ENCODE measurements at places on chromosomes 3 and 15.
A peak's percentile ranks its signal among the peaks of the same experiment; 100 is the strongest.

DNA sequence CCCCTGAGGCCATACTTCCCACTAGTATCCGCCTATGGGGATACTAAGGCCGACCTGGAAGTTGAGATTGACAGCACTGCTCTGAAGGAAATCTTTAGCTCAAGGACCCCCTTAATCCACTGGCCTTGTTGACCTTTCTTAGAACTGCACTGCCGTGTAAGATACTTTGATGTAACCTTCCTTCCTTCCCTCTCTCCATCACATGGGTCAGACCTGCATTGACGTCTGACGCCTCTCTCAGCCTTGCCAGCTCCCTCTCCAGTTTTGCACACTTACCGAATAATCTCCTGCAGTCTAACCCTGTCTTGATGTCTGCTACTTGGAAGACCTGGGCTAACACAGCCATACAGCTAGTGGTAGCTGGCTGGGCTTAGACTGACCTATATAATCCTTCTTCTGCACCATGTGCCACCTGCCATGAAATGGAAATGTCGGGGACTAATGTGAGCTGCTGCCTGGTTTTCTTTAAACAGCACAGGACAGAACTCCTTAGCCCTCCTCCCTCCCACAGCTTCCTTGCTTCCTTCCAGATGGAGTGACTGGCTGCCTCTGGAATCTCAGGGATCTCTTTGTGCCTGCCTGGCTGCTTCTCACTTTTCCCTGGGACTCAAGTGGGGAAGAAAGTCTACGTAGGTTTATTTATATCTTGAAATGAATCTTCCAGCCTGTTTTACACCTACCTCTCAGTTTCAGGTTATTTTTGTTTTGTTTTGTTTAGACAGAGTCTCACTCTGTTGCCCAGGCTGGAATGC is 39.2 kb upstream of the HERC1 start:
- no peaks in the 10 kb centered on the region for H3K36me3 ChIP-seq
- H3K27me3 ChIP-seq = no peaks in the 10 kb centered on the region
- no peak overlapping the region for H3K27ac ChIP-seq
- DNase-seq = no peak
- H3K4me3 ChIP-seq = no peak overlapping the region
- H3K4me1 ChIP-seq = no peaks in the 10 kb centered on the region

DNA sequence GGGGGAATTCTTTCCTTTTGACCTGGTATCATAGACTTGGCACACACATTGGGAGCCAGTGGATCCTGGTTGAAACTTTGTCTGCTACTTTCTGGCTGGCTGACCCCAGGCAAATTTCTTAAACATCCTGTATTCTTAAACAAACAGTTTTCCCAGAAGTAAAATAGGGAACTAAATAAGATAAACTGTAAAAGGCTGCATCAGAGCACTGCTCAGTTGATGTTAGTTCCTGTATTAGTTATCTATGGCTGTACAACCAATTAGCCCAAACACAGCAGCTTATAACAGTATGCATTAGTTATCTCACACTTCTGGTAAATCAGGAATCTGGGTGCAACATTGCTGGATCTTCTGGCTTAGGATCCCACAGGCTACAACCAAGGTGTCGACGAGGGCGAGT is 73.1 kb upstream of the SLCO3A1 start:
- peaks cover 4% of the 10 kb centered on the region for H3K27me3 ChIP-seq
- no peak overlapping the region for H3K4me3 ChIP-seq
- no peaks in the 10 kb centered on the region for H3K4me1 ChIP-seq
- H3K27ac ChIP-seq = no peak overlapping the region
- no peak for DNase-seq

DNA sequence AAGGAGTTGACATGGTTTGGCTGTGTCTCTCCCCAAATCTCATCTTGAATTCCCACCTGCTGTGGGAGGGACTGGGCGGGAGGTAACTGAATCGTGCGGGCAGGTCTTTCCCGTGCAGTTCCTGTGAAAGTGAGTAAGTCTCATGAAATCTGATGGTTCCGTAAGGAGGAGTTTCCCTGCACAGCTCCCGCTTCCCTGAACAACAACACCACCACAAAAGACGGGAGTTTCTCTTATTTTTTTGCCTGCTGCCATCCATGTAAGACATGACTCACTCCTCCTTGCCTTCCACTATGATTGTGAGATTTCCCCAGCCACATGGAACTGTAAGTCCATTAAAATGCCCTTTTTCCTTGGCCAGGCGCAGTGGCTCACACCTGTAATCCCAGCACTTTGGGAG is 22.7 kb downstream of the XXYLT1 start:
- no peaks in the 10 kb centered on the region for H3K27me3 ChIP-seq
- no peak overlapping the region for H3K4me3 ChIP-seq
- H3K27ac ChIP-seq = no peak overlapping the region
- peaks cover 6% of the 10 kb centered on the region for H3K4me1 ChIP-seq
- no peak for DNase-seq

DNA sequence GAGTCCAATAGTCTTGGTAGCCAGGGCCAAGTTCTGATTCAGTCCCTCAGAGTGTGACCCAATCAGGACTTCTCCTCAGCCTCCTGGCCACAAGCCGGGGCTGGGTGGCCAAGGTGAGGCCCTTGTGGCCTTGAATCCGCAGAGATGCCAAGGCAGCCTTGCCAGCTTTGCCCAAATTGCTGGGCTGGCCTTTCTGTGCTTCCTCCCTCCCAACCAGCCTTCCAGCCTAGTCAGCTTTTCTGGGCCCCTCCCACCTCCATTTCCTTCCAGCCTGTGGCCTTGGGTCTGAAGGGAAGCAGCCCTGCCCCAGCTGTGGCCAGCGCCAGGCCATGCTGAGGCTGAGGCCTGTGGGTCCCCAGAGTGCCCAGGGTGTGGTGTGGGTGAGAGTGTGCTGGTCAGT is 34.3 kb upstream of the ANKDD1A start:
- H3K27me3 ChIP-seq = no peaks in the 10 kb centered on the region
- no peak overlapping the region for H3K27ac ChIP-seq
- no peaks in the 10 kb centered on the region for H3K36me3 ChIP-seq
- no peak overlapping the region for H3K4me3 ChIP-seq
- DNase-seq = no peak

GRCh38 chr15:43483297-43484128 is 9.4 kb downstream of the TP53BP1 start:
- H3K27ac ChIP-seq = no peak overlapping the region
- H3K4me1 ChIP-seq = no peaks in the 10 kb centered on the region
- no peaks in the 10 kb centered on the region for H3K27me3 ChIP-seq
- no peak for DNase-seq

DNA sequence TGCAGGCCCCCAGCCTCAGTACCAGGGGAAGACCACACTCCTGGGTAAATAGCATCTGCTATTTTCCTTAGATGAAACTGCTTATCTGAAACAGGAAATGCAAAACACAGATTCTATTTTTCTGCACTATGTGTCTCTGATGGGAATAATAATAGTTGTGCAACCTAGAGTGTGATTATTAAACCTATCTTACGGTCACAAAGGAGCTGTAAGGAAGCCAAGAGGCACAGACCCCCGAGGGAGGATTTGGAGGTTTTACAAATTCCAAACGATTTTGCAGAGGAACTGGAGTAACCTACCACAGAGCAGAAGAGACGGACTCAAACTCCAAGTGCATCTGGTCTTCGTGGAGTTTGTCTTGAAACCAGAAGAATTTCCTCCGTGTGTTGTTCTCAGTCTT is 14.1 kb upstream of the APOD start:
- no peaks in the 10 kb centered on the region for H3K36me3 ChIP-seq
- H3K4me1 ChIP-seq = no peaks in the 10 kb centered on the region
- no peaks in the 10 kb centered on the region for H3K27me3 ChIP-seq
- H3K27ac ChIP-seq = no peak overlapping the region
- no peak overlapping the region for H3K4me3 ChIP-seq

DNA sequence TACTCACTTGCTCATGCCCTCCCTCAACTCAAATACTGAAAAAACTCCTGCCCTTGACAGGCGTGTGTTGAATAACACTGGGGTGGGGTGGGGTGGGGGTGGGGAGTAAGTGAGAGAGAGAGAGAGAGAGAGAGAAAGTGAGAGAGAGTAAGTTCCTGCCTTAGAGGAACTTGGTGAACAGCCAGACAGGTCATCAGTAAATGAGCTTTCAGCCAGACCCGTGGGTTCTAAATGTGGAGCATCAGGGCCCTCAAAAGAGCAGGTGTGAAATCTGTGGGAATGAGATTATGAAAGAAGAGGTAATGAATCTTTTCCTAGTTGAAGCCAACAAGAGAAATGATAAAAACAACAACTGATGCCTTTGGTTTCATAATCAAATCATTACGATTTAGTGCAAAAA is 134.4 kb upstream of the FAM3D start:
- H3K27ac ChIP-seq = no peak overlapping the region
- no peaks in the 10 kb centered on the region for H3K36me3 ChIP-seq
- H3K4me1 ChIP-seq = no peaks in the 10 kb centered on the region
- no peaks in the 10 kb centered on the region for H3K27me3 ChIP-seq
- DNase-seq = no peak

GRCh38 chr15:67132276-67132675 is 66.9 kb downstream of the SMAD3 start:
- H3K27ac ChIP-seq = peak overlapping the region; percentile 92
- no peak for DNase-seq
- peaks cover 4% of the 10 kb centered on the region for H3K36me3 ChIP-seq
- no peak overlapping the region for H3K4me3 ChIP-seq
- H3K4me1 ChIP-seq = peaks cover 57% of the 10 kb centered on the region
- no peaks in the 10 kb centered on the region for H3K27me3 ChIP-seq

GRCh38 chr3:184417619-184418327 is 37.9 kb downstream of the CHRD start:
- H3K4me1 ChIP-seq = no peaks in the 10 kb centered on the region
- H3K36me3 ChIP-seq = no peaks in the 10 kb centered on the region
- no peaks in the 10 kb centered on the region for H3K27me3 ChIP-seq
- H3K4me3 ChIP-seq = no peak overlapping the region
- no peak overlapping the region for H3K27ac ChIP-seq

DNA sequence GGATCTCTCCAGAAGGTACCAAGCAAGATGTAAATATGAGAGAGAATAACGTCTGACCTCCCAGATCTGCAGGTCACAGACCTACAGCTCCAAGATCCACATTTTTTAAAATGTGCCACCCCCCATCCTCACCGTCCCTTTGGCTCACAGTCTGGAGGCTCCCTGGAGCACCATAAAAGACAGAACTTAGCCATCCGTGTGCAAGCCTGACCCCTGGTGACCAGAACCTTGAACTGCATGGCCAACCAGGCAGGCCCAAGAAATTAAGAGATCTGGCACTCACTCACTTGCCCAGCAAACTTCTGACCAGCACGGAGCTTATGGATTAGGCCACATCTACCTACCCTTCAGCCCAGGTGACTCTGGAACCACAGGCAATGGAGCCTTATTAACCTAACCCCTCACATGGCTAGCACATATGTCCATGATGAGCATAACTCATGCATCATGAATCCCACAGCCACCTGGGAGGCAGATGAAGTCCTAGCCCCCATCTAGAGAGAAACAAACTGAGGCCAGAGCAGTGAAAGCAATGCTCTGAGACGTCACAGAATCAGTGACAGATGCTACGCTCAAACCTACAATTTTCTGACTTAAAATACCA is 275.3 kb downstream of the UACA start:
- H3K36me3 ChIP-seq = no peaks in the 10 kb centered on the region
- peaks cover 2% of the 10 kb centered on the region for H3K27me3 ChIP-seq
- peaks cover 39% of the 10 kb centered on the region for H3K4me1 ChIP-seq
- DNase-seq = peak; percentile 55

DNA sequence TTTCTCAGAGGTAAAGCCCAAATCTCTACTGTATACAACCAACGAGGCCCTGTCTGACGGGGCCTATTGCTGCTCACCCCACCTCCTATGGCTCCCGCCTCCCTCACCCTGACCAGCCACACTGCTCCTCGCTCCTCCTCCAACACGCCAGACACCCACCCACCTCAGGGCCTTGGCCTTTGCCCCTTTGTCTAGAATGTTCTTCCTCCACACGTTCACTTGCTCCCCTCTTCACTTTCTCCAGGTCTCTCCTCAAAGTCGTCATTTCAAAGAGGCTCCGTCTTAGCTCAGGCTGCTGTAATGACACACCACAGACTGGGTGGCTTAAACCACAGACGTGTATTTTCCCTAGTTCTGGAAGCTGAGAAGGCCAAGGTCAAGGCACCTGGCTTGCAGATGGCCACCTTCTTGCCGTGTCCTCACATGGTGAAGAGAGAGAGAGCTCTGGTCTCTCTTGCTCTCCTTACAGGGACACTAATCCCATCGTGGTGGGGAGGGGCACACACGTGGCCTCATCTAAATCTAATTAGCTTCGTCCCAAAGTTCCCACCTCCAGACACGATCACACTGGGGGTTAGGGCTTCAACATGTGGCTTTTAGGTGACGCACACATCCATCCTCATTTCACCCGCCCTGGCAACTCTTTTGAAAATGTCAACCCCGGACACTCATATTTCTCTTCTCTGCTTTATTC is 98.2 kb downstream of the TLE3 start:
- no peak overlapping the region for H3K27ac ChIP-seq
- H3K4me1 ChIP-seq = no peaks in the 10 kb centered on the region
- H3K36me3 ChIP-seq = no peaks in the 10 kb centered on the region
- H3K27me3 ChIP-seq = no peaks in the 10 kb centered on the region

GRCh38 chr3:171770689-171771620 is 39.3 kb downstream of the PLD1 start:
- no peaks in the 10 kb centered on the region for H3K4me1 ChIP-seq
- H3K27me3 ChIP-seq = no peaks in the 10 kb centered on the region
- no peak for DNase-seq
- H3K36me3 ChIP-seq = no peaks in the 10 kb centered on the region
- no peak overlapping the region for H3K27ac ChIP-seq

DNA sequence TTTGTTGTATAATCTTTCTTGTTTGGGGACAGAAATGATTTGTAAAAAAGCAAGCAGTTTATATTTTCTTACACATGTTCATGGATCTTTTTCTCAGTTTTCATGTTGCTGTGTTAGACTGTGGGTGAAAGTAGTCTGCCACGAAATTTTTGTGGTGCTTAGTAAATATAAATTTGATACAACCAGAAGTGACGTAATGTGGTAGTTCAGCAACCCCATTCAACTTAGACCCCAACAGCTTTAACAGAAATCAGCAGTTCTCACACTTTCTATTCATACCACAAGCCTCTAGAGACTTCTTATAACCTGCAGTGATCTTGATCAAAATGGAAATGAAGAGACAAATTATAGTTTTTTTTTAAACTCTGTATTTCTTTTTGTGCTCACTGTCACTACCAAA is 120.2 kb upstream of the IGSF10 start:
- no peak overlapping the region for H3K27ac ChIP-seq
- no peak overlapping the region for H3K4me3 ChIP-seq
- DNase-seq = no peak
- H3K4me1 ChIP-seq = no peaks in the 10 kb centered on the region
- peaks cover 3% of the 10 kb centered on the region for H3K27me3 ChIP-seq
- no peaks in the 10 kb centered on the region for H3K36me3 ChIP-seq

GRCh38 chr3:148309390-148310035 is 388.2 kb upstream of the AGTR1 start:
- no peak overlapping the region for H3K4me3 ChIP-seq
- no peak for DNase-seq
- no peaks in the 10 kb centered on the region for H3K36me3 ChIP-seq
- no peak overlapping the region for H3K27ac ChIP-seq
- H3K27me3 ChIP-seq = no peaks in the 10 kb centered on the region
- no peaks in the 10 kb centered on the region for H3K4me1 ChIP-seq

GRCh38 chr15:25695875-25696760 is 167.0 kb downstream of the ATP10A start:
- H3K27ac ChIP-seq = no peak overlapping the region
- no peak overlapping the region for H3K4me3 ChIP-seq
- peaks cover 49% of the 10 kb centered on the region for H3K36me3 ChIP-seq
- H3K4me1 ChIP-seq = no peaks in the 10 kb centered on the region
